ENCODE measurements at places on chromosomes 6 and 20. TPM values are rescaled to one million over a fixed set of nuclear protein-coding genes. Genes with fewer than 3 reads are reported as not detected.
A peak's percentile ranks its signal among the peaks of the same experiment; 100 is the strongest.

- no peak for DNase-seq
Observed at GRCh38 chr6:11368264-11368663, 135.8 kb upstream of the NEDD9 start.

- no peak for DNase-seq
Observed at GRCh38 chr6:121335087-121336008, 1.1 kb upstream of the TBC1D32 start.

DNA sequence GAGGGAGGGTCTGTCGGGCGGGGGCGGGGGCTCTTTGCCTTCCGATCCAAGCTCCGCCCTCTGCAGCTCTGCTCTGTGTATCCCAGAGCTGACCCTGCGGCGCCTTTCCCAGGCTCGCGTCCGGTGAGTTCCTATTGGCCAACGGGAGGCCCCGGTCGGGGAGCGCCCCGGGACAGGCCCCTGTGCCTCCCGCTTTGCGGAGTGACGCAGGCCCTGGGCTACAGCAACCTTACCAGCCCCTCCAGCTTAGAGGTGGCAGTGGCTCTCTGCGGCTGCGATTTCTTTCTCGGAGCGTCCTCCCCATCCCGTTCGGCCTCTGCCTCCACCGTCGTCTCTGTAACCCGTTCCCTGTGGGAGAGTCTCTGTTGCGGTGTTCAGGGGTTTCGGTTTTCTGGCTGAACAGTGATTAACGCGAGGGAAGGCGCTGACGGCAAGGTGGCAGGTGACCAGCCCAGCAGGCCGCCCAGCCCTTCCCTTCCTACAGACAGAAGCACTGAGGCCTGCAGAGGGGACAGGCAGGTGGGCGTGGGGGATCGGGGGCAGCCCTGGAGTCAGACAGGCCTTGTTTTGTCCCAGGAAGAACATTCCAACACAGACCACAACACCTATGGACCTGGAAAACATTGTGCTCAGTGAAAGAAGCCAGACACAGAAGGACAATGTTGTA is 18.1 kb upstream of the CEBPB start:
- peak; percentile 69 for DNase-seq

DNA sequence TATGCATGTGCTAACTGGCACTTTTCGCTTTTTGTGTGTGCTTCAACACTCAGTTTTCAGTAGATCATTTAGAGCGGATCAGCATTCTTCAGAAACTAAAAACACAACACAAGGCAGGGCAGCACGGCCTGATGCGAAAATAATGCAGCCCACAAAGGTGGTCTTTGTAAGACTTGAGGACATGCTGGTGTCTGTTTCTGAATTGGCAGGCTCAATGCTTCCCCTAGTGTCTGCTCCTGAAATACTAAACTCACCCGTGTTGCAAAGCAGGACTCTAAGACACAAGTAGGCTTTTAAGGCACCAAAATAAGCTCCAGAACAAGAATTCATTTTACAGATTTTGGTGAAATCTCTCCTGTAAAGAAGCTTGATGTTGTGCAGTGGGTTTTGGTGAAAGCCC is 676.5 kb downstream of the TENT5A start:
- no peak for DNase-seq

DNA sequence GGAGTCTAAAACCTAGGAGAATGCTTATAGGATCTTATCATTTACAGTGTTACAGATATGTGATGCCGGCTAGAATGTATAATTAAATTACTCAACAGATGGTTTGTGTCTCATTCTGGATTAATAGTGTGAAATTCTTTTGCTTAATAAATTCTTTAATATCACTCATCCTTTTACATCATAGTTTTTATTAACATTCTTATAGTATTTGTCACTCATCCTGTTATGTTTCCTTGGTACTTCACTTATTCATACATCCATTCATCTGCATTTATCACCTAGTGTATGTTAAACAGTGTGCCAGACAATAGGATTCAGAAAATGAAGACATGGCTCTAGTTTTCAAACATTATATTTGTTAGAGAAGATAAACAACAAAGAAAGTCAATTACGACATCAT is 468.7 kb downstream of the FRK start:
- no peak for DNase-seq

Gene GPSM3
- polyA plus RNA-seq: 393 TPM

Gene PRKN
- 0.19 TPM for polyA plus RNA-seq

GRCh38 chr20:58595167-58595566 is 55.9 kb upstream of the STX16 start:
- no peak for DNase-seq

Gene NINL
- polyA plus RNA-seq: 0.13 TPM

Gene LY6G6C
- polyA plus RNA-seq: 0.23 TPM

DNA sequence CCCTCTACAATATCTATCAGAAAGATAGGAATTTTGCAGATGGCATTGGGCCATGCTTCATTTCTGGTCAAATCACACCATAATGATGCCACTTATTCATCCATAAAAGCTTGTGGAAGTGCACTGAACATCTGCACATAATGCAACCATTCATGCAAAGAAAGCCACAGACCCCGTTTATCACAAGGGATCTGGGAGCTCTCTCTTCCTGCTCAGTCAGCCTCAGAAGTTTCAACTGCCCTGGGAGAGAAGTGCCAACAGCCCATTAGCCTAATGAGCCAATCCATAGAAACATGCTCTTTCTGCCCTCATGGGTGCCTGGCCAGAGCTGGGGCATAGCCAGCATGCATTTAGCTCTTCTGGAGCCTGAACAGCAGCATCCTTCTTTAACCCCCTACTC is 85.8 kb downstream of the SLC35F1 start:
- no peak for DNase-seq

DNA sequence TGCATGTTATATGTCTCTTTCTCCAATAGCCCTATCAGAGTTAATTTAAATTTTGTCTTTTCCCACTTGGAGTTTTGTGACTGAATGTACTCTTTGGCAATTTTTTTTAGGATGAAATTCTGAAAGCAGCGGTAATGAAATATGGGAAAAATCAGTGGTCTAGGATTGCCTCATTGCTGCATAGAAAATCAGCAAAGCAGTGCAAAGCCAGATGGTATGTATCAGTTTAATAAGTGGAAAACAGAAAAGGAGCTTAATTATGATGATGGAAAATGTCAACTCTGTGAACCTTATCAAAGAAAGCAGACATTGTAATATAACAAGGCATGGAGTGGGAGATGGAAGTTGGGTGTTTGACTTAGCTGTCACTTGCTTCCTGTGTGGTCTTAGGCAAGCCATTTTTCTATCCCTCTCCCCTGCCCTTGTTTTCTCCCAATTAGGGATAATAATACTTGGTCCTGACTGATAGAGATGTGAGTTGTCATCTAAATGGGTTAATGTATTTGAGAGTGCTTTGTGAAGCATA is 2.7 kb downstream of the CDC5L start:
- DNase-seq: no peak

Gene OTOR
- not detected for polyA plus RNA-seq

- no peak for DNase-seq
Observed at GRCh38 chr20:46739431-46740213, 30.2 kb downstream of the SLC2A10 start.

DNA sequence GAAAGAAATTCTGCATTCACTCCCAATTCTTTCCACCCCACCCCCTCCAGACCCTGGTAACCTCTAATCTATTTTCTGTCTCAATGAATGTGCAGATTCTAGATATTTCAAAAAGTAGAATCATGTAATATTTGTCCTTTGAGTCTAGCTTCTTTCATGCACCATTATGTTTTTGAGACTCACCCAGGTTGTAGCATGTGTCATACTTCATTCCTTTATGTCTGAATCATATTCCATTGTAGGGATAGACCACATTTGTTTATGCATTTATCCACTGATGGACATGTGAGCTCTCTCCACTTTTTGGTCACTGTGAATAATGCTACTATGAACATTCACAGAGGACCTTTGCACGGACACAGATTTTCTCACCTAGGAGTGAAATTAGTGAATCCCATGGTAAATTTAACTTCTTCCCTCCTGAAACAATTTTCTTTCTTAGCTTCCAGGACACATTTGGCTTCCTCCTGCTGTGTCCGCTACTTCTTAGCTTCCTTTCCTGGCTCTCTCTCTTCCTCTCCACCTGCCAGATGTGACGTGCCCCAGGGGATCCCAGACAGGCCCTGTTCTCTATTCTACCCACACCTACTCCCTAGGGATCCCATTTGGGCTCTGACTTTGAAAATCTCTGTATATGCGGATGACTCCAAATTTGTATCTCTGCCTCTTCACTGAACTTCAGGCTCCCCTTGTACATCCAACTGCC is 24.1 kb upstream of the ARFGEF2 start:
- no peak for DNase-seq

GRCh38 chr6:39157511-39157910 is 42.5 kb upstream of the SAYSD1 start:
- DNase-seq: no peak

GRCh38 chr6:120951258-120951657 is 383.0 kb downstream of the TBC1D32 start:
- DNase-seq: no peak

- no peak for DNase-seq
Observed at GRCh38 chr6:30157999-30158398, 3.0 kb downstream of the TRIM10 start.

DNA sequence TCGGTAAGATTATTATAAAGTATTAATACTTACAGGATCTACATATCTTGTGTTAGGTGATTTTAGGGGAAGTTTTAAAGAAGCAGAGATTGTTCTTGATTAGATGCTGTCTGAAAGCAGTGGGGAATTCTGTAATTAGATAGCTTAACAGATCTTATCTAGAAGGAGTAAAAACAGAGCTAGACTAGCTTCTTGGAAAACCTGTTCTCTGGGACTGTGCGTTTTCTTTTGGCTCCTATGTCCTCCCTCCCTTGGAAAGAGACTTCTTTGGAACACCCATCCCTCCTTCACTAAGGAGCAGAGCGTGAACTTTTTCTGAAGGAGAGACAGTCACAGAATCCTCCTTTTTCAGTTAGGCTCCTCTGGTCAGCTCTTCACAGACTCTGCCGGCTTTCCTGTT is 83.5 kb upstream of the ZNF184 start:
- DNase-seq: no peak

- no peak for DNase-seq
Observed at GRCh38 chr6:137827411-137827940, 39.6 kb upstream of the TNFAIP3 start.

- no peak for DNase-seq
Observed at GRCh38 chr6:168138436-168138835, 59.4 kb upstream of the FRMD1 start.

DNA sequence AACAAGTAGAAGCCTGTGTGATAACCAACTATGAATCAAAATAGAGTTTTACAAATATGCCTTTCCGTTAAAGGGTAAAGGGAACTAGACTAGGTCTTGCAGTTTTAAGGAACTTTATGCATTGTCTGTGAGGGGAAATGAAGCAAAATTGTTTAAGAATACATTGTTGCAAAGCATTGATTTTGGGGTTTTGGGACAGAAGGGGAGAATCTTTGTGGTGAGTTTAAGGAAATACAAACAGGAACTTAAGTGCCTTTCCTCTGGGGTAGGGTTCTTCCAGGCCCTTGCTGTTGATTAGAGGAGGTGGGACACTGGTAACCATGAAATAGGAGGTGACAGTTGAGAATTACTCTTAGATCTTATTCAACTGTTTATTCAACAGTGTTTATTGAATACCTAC is 4.7 kb downstream of the MAPK14 start:
- DNase-seq: peak; percentile 73

Gene DSP
- polyA plus RNA-seq: not detected

- no peak for DNase-seq
Observed at GRCh38 chr6:37745748-37746147, 48.1 kb upstream of the MDGA1 start.

Gene SIRPB1
- polyA plus RNA-seq: 134 TPM

GRCh38 chr6:165883851-165884640 is 221.0 kb upstream of the PDE10A start:
- DNase-seq: no peak

Gene SRSF12
- polyA plus RNA-seq: not detected

GRCh38 chr6:10381830-10382208 is 33.1 kb downstream of the TFAP2A start:
- no peak for DNase-seq

Gene ANKRD6
- 0.93 TPM for polyA plus RNA-seq

Gene BPIFB1
- not detected for polyA plus RNA-seq

DNA sequence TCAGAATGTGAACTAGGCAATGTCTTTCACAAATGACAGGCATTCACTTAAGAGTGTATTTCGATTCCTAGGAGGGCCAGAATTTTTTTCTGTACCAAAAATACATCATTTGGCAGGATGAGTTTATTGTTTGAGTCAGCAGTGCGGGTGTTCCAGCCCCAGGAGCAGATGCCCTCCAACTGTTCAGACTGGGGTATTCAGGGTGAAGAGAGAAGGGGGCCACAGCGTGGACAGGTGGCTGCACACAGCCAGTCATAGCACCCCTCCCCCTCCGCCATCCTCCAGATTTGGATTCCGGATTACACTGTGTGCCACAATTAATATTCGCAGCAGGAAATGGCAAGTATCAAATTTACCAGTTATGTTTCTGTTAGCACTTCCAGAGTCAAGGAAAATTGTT is 38.6 kb downstream of the RIPOR2 start:
- no peak for DNase-seq

GRCh38 chr20:33079259-33079658 is at the start of gene BPIFB4:
BPIFB4 (plus strand) TSS chr20:33079643; CDS start chr20:33081527, 1,884 bp downstream.
- DNase-seq: no peak

DNA sequence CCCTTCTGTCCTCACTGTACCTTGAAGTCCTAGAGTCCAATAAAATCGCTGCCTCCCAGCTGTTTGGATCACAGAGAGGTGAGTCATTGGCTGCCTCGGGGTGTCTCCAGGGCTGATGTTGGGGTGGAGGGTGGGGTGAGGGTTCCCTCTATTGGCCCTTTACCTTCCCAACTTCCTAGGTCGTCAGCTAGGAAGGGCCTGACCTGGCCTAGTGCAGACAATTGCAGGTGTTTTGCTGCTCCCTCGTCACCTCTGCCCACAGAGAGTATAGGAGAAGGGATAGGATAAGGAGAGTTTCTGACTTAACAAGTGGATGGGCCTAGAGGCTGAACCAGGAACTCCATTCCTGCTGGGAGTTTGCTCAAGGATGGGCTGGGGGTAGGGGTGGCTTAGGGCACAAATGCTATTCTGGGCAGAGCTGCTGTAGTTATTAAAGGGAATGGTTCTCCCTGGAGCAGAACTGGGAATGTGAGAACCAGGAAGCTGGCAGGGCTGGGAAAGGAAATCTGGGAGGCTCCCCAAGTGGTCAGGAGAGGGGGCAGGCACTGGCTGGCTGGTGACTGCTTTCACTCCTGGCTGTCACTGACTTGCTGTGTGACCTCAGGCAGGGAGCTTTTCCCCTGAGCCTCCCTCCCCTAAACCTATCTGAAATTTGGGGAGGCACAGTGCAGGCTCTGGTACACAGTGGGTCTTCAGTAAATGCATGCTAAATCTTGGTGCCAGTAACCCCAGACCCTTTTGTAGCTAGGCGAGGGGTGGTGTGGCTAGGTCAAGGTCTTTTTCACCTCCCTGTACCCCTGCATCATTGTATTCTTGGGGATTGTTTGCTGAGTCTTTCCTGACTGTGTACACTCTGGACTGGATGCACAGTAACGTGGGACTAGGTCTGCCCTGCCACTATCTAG is 1.5 kb downstream of the TP53INP2 start:
- peak; percentile 72 for DNase-seq

- DNase-seq: no peak
Observed at GRCh38 chr20:18858816-18859215, 45.2 kb downstream of the SCP2D1 start.

DNA sequence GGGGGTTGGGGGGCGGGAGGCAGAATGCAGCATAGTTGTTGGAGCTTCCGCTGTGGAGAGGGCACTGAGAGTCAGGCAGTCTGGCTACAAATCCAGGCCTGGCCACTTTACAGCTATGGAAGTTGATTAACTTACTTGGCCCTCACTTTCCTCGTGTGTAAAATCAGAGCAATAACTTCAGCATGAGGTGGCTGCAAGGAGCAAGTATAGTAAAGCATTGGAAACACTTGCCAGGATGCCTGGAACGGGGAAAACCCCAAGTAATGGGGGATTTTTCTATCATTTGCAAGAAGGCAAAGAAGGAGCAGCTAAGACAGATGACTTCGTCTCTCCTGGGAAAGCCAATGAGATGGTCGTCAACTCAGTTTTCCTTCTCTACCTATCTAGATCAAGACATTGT is 35.8 kb downstream of the AGPAT4 start:
- no peak for DNase-seq

All from CD14-positive monocyte (primary cell).